Placental epithelial cell (primary cell): ENCODE measurements at places on chromosomes 2 and 18. TPM values are rescaled to one million over a fixed set of nuclear protein-coding genes. Genes with fewer than 3 reads are reported as not detected.

The SGO2 gene
- total RNA-seq: 3.1 and 4.3 TPM in 2 replicates

The SESTD1 gene
- 14.5 and 20.4 TPM in 2 replicates for total RNA-seq

The MDH1B gene
- total RNA-seq: 0.43 and 3.9 TPM in 2 replicates

The ANTXR1 gene
- total RNA-seq: 21.9 and 22.8 TPM in 2 replicates

The CCDC148 gene
- total RNA-seq: 0.11 TPM in 1 of 2 replicates, not detected in the other

The KRTCAP3 gene
- total RNA-seq: 8.2 and 22.0 TPM in 2 replicates

The HJURP gene
- total RNA-seq: 7.1 and 7.9 TPM in 2 replicates

The CRYBA2 gene
- total RNA-seq: not detected in 2 replicates

The ACMSD gene
- total RNA-seq: not detected in 2 replicates

The CYP27C1 gene
- total RNA-seq: 3.1 TPM in 2 replicates

The IL36A gene
- total RNA-seq: not detected in 2 replicates

The BOK gene
- 138 and 210 TPM in 2 replicates for total RNA-seq

The C2orf15 gene
- total RNA-seq: 0.22 and 0.79 TPM in 2 replicates

The VWA3B gene
- total RNA-seq: 0.11 and 0.79 TPM in 2 replicates

The ARHGAP28 gene
- total RNA-seq: 3.1 and 8.8 TPM in 2 replicates

The GPD2 gene
- total RNA-seq: 25.1 and 26.2 TPM in 2 replicates
